ENCODE measurements at places on chromosomes 16 and 17.

DNA sequence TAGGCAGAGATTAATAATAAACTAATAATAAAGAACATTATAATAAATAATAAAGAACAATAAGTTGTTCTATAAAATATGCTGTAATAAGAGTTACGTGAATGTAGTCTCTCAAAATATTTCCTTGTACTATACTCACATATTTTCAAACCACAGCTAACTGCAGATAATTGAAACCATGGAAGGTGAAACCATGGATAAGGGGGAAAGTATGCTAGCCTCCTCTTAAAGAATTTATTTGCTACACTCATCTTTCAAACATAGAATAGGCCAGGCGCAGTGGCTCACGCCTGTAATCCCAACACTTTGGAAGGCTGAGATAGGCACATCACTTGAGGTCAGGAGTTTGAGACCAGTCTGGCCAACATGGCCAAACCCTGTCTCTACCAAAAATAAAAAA lies 18.5 kb downstream of the CYTH1 start:
- DNase-seq, result no peak

GRCh38 chr16:84730406-84731106 lies 30.8 kb downstream of the USP10 start:
- no peak for DNase-seq

GRCh38 chr16:88368036-88368435 lies 14.7 kb upstream of the ZNF469 start:
- DNase-seq, result no peak

DNA sequence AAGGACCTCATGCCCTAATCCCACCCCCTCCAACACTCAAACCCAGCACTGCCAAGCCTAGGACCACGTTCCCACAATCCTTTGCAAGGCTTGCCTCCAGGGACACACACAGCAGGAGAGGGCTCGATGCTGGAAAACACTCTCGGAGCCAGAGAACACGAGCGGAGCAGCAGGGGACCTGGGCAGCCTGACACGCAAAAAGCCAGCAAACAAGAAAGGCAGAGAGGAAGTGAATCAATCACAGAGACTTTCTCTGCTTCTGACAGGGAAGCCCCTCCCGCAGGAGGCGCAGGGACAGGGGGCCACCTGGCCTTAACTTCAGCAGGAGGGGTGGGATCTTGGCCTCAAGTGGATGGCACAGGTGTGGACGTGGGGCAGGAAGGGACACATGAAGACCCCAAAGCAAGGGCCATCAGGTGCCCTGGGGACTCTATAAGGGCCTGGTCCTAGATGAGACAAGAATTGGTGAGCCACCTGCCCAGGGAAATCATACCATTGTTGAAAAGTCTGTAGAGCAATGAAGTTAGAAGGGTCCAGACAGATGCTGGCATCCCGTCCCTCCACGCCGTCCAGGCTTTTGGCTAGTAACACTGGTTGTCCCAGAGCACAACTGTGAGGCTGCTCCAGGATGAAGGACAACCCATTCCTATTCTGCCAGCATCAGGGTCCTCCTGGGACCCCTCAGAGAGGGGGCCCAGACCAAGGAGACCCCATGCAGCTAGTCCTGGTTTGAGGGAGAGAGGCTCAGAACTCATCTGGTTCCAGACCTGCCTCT lies 2.2 kb downstream of the SDK2 start:
- DNase-seq, result no peak

DNA sequence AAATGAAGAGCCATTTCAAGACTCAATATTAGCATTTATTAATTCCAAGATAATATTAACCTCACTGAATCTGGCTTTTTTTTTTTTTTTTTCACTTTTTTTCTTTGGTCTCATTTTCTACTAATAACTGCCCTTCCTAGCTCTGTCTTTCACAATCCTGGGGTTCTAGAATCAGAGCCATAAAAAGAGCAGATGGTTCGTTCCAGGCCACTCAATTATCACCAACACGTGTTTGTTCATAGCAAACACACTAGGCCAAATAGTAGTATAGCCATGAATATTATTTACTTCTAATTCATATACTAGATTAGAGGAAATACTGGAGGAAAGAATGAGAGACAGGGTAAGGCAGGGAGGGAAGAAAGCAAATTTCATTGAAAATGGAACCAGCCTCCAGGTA lies 39.8 kb downstream of the TEX2 start:
- no peak for DNase-seq

- DNase-seq, result no peak
Observed at GRCh38 chr16:68732042-68732680, 4.9 kb upstream of the CDH1 start.

GRCh38 chr17:62819511-62820221 lies 11.6 kb upstream of the MARCHF10 start:
- DNase-seq, result no peak

- DNase-seq, result no peak
Observed at GRCh38 chr17:78441271-78441971, 63.0 kb downstream of the PGS1 start.

- no peak for DNase-seq
Observed at GRCh38 chr16:84851192-84852127, 31.7 kb downstream of the CRISPLD2 start.

- no peak for DNase-seq
Observed at GRCh38 chr17:58568044-58568799, 53.8 kb upstream of the MTMR4 start.

- no peak for DNase-seq
Observed at GRCh38 chr17:39754958-39755553, 17.3 kb downstream of the GRB7 start.

- DNase-seq, result no peak
Observed at GRCh38 chr17:9406046-9406606, 169.5 kb downstream of the STX8 start.

GRCh38 chr16:87048038-87048729 lies 269.0 kb downstream of the C16orf95 start:
- DNase-seq, result no peak
